Eye (tissue), 1 donor: ENCODE measurements at places on chromosomes 7 and 10.
A peak's percentile ranks its signal among the peaks of the same experiment; 100 is the strongest.

- no peak for DNase-seq
Observed at GRCh38 chr7:141567432-141567831, 16.2 kb downstream of the AGK start.

DNA sequence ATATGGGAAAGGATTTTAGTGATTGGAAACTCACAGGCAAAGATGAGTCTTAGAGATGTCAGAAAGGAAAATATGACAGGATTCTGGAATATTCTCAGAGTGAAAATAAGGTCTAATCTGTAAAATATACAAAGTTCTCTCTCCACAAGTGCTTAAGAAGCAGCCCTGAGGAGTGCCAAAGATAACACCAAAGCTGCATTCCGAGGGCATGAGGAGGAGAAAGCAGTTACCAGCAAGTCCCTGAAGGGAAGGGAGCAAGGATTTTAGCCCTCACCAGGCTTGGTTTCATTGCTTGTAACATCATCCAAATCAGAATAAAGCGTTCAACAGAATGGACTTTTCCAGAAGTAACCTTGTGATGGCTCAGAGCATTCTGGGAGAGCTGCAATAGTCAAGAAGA is 31.4 kb upstream of the DLX6 start:
- no peak for DNase-seq

DNA sequence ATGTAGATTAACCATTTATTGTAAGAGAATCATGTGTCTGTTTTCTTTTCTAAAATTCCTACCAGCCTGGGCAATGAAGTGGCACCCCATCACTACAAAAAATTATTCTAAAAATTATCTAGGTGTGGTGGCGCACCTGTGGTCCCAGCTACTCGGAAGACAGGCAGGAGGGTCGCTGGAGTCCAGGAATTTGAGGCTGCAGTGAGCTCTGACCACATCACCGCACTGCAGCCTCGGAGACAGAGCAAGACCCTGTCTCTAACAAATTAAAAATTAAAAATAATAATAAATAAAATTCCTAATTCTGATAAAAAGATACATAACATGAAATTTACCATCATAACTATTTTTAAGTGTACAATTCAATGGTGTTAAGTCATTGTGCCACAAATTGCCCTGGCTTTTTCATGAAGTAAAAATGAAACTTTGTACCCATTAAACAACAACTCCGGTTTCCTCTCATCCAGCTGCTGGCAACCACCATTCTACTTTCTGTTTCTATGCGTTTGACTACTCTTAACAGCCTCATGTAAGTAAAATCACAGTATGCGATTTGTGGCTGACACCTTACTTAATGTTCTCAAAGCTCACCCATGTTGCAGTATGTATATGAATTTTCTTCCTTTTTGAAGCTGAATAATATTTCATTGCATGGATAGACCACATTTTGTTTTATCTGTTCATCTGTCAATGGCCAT is 20.6 kb upstream of the USP6NL start:
- no peak for DNase-seq

DNA sequence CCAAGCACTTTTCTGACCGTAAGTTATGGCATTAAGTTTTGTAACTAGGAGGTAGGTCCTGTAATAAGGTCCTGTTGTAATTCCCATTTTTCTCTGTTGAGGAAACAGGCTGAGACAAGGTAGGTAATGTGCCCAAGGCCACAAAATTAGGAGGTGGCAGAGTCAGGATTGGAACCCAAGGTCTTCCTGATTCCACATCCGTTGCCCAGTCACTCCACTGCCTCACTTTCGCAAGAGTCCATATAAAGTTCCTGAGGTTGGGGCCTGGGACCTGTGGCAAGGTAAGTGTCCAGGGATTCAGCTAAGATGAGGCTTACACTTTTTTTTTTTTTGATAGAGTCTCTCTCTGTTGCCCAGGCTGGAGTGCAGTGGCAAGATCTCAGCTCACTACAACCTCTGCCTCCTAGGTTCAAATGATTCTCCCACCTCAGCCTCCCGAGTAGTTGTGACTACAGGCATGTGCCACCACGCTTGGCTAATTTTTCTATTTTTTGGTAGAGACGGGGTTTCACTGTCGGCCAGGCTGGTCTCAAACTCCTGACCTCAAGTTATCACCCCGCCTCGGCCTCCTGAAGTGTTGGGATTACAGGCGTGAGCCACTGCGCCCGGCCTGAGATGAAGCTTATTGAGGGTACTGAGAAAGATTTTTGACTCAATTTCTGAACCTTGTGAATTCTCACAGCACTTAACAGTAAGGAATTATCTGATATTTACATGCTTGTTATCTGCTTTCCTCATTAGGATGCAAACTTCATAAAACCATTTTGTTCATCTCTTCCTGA is 20.3 kb upstream of the GNA12 start:
- DNase-seq = no peak

DNA sequence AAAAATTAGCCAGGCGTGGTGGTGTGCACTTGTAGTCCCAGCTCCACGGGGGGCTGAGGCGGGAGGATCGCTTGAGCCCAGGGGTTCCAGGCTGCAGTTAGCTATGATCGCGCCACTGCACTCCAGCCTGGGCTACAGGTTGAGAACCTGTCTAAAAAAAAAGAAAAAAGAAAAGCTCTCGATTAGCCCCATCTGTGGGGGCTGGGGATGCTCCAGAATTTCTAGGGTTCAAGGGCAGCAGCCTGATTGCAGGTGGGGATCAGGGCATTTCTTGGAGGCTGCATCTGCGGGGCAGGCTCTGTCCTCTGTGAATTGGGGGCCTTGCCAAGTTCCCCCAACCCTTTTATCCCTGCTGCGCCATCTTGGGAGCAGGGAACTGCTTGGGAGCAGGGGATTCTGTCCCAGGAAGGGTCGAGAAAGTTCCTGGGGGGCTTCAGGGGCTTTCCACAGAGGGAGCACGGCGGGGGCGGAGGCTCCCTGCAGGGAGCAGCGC is 651 bp upstream of the ARPC1A start:
- no peak for DNase-seq

DNA sequence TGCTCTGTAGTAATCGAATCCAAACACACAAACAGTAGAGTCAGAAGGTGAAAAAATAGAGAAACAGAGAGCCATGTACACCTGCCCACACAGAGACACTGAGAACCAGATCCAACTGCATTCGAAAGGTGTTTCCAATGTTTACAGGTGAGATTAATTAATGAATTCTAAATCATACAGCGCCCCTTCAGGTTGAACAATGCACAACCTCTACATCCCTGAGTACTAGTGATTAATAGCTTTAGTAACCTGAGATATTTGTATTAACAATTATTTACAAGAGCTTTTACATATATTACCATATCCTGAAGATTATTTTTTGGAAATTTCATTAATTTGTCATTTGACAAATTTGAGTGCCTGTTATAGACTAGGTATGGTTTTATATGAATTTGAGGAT is 7.6 kb upstream of the MRC1 start:
- no peak for DNase-seq

DNA sequence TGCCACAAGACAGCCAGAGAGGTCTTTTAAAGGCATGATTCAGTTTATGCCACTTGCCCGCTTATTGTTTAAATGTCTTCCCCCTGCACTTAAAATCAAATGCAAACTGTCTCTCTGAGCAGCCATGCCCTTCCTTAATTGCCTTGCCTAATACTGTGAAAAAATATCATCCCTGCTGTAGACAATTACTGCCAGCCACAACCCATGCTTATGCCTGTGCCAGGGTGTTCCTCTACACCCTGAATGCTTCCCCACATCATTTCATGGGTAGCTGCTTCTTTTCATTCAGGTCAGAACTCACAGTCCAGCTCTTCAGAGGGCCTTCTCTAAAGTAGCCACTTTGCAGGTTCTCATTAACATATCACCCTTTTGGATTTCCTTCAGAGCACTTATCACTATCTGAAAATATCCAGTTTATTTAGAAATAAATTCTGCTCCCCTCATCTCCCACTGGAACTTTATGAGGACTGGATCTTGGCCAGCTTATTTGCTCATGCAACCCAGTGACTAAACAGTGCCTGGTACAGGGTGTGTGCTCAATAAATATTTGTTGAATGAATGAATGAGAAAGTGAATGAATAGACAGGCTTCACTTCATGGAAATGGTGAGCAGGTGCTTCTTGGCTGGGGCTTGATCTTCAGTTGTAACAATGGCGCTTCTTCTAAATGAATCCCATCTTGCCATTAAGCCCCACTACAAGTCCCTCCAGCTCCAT is 162.4 kb upstream of the MDFIC start:
- peak; percentile 29 for DNase-seq

GRCh38 chr7:105268056-105268455 is 120.7 kb downstream of the SRPK2 start:
- peak; percentile 46 for DNase-seq

GRCh38 chr7:95687759-95688343 is 84.5 kb upstream of the DYNC1I1 start:
- DNase-seq = peak; percentile 74

DNA sequence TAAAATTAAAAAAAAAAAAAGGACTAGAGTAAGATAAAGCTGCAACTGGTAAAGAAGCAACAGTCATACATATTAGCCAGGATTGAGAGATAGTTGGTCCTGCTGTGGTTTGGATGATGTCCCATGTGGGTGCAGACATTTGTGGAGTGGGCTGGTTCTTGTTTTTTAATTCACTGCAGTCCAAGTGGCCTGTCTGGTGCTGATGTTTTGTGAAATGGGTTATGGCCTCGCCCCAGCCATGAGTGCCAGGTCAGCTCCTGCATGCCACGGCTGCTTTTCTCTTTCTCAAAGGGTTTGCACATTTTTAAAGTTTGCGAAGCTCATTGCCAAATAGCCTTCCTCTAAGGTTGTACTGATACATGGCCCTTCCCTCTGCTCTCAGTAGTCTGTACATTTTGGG is 14.1 kb upstream of the BTBD16 start:
- no peak for DNase-seq

DNA sequence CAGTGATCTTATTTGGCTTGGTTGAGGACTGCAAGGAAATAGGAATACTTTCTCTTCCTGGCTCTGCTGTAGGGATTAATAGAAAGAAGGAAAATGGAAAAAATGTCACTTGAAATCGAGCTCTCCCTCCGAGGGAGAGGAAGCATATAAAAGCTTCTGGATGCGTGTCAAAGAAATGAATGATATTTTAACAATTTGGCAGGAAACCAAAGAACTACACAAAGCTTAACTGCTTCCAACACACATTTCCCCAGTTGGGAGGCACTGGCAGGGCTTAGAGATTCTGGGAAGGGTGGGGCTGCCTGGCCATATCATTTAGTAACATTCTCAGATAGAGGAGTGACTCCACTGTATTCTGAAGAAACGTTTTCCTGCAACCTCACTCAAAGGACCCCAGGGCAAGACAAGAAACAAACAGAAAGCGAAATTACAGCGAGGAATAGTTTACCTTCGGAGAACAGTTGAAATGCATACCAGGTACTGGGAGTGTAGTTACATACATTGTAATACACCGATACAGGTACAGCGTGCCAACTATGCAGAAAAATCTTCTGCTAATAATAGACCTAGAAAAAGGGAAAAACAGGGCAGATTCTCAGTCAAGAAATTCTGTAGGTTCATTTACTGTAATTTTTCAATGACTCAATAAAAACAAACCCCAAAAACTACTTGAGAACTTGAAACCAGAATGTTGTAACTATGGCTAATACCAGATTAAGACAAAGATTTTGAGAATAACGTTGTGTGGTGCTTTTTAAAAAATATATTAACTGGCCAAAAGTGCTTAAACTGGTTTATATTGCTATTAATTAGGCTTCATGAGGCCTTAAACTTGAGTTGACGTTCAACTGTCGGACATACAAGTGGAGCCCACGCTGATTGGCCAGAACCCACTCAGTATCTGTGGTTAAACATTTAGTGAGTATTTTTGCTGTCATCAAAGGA is 75.7 kb upstream of the ASAH2 start:
- peak; percentile 57 for DNase-seq

- DNase-seq = no peak
Observed at GRCh38 chr10:99784727-99785441, 2.4 kb downstream of the ABCC2 start.

DNA sequence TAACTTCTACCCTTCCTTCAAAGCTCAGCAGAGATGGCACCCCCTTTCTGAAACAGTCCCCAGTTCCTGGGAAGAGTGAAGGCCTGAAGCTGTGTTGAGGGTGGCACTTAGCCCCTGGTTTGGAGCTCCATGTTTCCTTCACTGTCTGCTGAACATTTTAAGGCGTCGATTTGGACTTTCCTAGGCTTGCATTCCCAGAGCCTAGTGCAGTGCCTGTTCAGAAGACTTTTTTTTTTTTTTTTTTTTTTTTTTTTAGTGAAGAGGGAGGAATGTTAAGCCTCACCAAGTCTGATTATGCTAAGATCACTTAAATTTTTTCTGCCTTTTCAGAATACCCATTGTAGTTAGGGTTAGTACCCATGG is 97.0 kb downstream of the PFKFB3 start:
- DNase-seq = no peak

GRCh38 chr10:48497780-48498770 is 106.8 kb downstream of the ARHGAP22 start:
- no peak for DNase-seq

DNA sequence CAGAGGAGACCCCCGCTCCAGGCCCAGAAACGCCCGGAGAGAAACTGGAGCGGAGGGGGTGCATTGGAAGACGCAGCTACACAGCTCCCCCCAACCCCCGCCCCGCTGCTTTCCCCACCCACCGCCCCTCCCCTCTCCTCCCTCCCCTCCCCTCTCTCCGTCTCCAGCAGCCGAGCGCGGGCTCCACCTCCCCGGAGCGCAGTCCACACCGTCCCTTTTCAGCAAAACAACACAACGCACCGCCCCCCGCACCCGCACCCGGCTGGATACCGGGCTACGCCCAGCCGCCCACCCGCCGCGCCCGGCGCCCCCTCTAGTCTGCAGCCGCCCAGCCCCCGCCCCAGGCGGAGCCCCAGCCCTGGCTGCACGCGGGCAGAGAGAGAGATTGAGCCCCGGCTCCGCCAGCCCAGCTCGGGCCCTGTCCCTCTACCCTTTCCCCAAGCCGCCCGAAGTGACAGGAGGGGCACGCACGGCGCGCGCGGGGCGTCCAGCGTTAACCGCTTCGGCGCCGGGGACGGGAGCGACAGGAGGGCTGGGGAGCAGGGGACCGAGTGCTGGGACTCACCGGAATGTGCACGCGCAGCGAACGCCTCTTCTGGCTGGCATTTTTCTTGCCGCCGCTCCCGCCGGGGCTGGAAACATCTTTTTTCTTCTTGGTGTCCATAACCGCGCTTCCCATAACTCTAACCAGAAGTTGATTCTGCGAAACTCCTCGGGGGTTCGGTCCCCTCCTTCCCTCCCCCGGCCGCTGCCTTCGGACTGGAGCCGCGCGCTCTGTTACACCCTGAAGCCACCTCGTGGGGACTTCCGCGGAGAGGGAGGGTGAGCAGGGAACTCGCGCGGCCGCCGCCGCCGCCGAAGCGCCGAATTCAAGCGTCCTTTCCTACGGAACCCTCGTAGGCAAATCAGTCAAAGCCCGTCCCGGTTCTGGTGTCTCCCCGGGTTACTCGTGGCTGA is 695 bp downstream of the PRKAG2 start:
- peak; percentile 87 for DNase-seq

DNA sequence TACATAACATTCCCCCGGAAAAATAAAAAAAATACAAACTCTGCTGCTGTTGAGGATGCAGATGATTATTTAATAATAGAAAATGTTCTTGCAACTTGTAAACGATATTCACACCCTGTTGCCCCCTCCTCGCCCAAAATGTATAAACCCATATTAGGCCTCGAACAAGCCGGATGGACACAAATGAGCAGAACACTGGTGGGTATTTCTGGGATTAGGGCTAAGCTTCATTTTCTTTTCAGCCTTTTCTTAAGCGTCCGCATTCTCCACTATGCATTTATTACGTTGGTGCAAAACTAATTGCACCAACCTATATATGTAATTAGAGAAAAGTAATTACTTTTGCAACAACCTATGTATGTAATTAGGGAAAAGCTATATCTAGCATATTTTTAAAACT is 349 bp upstream of the GNG11 start:
- no peak for DNase-seq
